T-helper 1 cell (primary cell): ENCODE measurements at places on chromosomes 6 and 20.

DNA sequence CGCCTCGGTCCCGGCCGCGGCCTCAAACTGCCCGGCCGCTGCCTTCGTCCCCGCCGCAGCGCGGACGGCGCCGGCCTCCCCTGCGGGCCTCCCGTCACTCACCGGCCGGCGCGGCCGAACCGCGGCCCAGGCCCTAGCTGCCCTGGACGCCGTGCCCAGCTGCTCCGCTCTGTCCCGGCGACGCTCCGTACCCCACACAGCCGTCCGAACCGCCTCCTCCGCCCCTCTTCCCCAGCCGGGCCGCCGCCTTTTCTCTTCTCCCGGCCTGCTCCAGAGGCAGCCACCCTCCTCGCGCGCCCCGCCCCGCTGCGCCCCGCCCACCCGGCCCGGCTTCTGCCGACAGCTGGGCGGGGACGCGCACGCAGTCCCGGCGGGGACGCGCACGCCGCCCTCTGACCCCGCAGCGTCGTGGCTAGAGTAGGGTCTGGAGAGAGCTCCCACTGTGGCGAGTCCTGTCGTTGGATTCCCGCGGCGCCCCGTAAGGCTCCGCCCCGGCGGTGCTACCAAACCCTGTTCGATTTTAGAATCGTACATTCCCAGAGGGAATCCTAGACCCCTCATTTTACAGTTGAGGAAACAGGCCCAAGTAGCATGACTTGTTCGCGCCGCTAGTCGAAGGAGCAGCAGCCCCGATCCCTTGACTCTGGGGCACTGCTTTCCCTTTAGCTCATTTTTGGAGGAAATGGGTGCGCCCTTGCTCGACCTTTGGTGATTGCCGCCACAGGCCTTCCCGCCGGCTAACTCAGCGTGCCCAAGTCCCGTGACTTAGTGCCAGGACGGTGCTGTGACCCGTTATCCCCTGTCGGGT is at the start of gene FBXO30:
TSS of gene FBXO30 (minus strand) at position 295 of the 808 bp plus-strand sequence. CDS start 8,390 bp downstream, outside the sequence.
- peak; percentile 85 for DNase-seq

GRCh38 chr6:140956571-140957369 is 1176.0 kb upstream of the GJE1 start:
- no peak for DNase-seq

- no peak for DNase-seq
Observed at GRCh38 chr6:109295109-109295773, 87.0 kb downstream of the CD164 start.

- DNase-seq, result no peak
Observed at GRCh38 chr20:6142348-6142993, 19.6 kb upstream of the FERMT1 start.

- peak; percentile 35 for DNase-seq
Observed at GRCh38 chr20:62668441-62669027, 26.2 kb downstream of the SLCO4A1 start.

GRCh38 chr20:16580147-16580546 is 6.9 kb upstream of the KIF16B start:
- DNase-seq, result no peak

DNA sequence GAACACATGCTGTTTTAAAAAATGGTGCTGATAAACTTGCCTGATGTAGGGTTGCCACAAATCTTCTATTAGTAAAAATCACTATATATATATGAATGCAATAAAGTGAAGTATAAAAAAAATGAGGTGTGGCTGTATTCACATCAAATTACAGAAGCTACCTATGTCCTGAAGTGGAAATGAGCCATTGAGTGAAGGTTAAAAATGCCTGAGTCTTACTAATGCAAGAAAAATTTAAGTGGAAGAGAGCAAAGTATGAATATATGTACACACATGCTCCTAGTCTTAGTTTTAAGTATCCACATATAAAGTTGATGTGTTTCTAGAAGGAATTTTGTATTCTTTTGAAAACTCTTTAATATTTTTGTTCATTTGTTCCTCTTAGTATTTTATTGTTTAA is 808.3 kb upstream of the MAN1A1 start:
- DNase-seq, result no peak

DNA sequence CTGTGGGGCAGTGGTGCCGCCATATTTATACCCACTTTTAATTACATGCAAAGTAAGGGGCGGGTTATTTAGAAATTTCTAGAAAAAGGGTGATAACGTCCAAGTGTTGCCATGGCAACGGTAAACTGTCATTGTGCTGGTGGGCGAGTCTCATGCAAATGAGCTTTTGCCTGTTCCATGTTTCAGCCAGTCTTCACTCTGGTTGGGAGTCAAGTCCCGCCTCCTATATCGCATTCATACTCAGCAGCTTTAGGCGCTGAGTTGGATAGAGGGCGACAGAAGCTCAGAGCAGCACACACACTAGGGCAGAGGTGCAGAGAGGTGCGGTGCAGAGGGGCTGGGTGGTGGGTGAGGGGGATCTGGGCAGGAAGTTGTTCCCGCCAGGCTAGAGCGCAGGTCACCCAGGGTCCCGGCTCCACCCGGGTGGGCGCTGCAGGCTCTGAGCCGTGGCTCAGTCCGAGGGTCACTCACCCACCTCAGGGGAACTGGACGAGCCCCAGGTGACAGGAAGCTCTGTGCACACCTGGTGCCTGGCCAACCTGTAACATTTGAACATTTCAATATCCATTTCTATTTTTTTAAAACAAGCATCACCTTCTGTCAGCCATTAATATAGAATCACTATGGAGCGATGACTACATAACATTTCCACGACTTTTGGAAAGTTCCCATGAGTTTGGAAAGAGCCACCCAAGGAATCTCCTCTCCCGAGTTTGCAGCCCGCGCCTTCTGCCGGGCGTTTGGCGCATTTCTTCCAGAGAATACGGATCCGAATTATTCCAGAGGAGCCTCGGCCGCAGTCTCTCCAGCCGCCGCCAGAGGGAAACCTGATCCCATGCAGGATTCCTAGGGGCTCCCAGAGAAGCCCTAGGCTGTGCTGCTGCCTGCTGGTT is 89.1 kb upstream of the PHACTR3 start:
- DNase-seq, result no peak

GRCh38 chr6:99393366-99393697 is 663 bp downstream of the COQ3 start:
- no peak for DNase-seq

GRCh38 chr6:161440299-161440698 is 166.4 kb upstream of the AGPAT4 start:
- no peak for DNase-seq

- DNase-seq, result no peak
Observed at GRCh38 chr6:143838395-143838794, 4.7 kb upstream of the LTV1 start.

DNA sequence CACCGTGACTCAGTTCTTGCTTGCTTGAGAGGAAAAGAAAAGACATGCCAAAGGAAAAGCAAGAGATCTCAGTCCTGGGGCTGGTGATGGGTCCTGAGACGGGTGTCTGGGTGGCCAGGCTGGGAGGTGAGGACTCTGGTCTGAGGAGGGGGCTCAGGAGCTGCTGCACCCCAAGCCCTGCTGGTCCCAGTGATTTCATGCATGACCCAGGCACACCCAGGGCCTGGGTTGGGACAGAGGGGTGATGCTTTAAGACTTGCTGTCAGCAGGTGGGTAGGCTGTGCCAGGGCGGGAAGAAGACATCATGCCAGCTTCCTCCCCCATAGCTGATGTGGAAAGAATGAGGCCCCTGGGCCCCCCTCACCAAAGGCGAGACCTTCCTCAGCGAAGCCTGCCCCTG is 65.1 kb upstream of the PMEPA1 start:
- no peak for DNase-seq

GRCh38 chr20:48129345-48129942 is 344.2 kb upstream of the SULF2 start:
- no peak for DNase-seq

- DNase-seq, result no peak
Observed at GRCh38 chr20:38673725-38674091, 50.6 kb upstream of the SLC32A1 start.

DNA sequence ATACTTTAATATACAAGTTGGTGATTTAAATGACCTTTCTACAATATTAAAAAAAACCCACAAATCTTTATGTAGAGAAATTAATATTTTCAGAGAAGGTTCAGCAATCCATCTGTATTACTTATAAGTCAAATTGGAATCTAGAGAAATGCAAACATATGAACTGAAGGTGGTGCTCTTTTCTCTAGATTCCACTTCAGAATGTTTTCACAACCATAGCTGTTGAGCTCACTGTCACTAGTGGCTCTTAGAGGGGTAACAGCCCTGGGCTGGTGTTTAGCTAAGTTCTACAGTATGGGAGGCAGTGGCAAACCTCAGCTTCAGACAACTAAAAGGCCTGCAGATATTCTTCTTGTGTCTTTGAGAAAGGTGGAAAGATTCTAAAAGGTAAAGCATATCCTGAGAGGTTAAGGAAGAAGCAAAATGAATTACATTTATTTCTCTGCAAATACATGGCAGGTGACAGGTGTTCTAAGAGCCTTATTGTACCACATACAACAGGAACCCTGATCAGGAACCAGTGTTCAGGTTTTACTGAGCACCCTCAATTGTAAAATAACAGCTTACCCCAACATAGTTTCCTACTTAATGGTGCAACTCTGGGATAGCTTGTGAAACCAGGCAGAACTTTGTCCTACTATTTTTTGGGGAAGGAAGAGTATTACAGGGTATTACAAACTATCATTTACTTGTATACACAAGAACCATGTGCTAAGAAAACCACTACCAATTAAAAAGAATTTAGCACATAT is 56.6 kb upstream of the SAMHD1 start:
- no peak for DNase-seq

DNA sequence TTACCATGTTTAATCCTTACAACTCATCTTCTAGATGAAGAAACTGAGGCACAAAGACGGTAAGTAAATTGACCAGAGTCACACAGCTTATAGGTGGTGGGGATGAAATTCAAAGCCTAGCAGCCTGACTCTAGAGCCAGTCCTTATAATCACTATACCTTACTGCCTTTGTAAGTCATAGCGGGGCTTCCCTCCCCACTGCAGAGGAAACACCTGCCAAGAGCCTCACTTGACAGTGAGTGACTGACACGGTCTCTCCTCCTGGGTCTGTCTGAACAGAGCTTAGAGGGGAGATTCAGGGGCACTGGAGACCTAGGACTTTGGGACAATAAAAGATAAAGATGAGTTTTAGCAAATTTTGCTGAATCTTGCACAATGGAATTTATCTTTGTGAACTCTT is 12.8 kb downstream of the SUN5 start:
- no peak for DNase-seq

- DNase-seq, result no peak
Observed at GRCh38 chr6:82145926-82146452, 101.6 kb downstream of the IBTK start.
